Activated CD4-positive, alpha-beta memory T cell treated with anti-CD3 and anti-CD28 coated beads, Interleukin-2, amount 10 ng/mL, durations not matched to agents 7 days and 5 days (primary cell): ENCODE measurements at places on chromosomes 6 and 20.

DNA sequence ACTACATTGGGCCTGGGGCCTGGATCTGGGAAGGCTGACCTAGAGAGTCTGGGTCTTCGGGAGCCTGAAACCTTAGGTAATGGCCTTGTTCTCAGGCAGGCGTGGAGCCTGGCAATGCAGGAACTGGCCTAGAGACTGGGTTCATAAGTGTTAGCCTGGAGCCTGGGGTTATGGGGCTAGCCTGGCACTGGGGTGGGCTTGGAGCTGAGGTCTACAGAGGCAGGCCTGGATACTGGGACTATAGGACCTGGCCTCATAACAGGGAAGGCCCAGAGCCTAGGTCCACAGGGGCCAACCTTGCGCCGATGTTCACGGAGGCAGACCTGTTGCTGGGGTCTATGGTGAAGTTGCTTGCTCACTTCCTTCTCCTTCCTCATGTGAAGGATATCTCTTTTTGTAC is 843.8 kb upstream of the GJE1 start:
- DNase-seq: no peak
- H3K36me3 ChIP-seq: no peaks in the 10 kb centered on the region

DNA sequence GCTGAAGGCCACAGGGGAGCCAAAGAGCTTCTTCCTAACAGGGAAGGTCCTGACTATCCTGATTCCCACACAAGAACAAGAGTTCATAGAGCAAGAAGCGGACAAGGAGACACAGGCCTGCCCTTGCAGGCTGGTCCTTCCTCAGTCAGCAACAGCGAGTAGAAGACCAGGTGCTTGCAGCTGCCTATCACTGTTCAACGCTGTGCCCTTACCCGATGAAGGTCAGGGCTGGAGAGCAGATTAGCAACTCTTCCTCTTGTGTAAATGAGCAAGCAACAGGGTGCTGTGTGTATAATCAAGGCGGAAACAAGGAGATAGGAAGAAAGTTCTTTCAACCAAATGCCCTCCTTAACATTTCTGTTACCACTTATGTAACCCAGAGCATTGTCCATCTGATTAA is 115.3 kb upstream of the SPACA1 start:
- DNase-seq: no peak
- no peaks in the 10 kb centered on the region for H3K4me1 ChIP-seq
- H3K36me3 ChIP-seq: no peaks in the 10 kb centered on the region
- no peaks in the 10 kb centered on the region for H3K27me3 ChIP-seq
- H3K4me3 ChIP-seq: no peak overlapping the region

GRCh38 chr6:17096096-17096495 is 5.8 kb upstream of the STMND1 start:
- no peak overlapping the region for H3K4me3 ChIP-seq
- peaks cover 24% of the 10 kb centered on the region for H3K27me3 ChIP-seq
- no peak overlapping the region for H3K27ac ChIP-seq
- no peaks in the 10 kb centered on the region for H3K4me1 ChIP-seq

GRCh38 chr20:49937027-49937929 is 1.1 kb downstream of the RNF114 start:
- no peaks in the 10 kb centered on the region for H3K27me3 ChIP-seq
- peak overlapping the region; percentile 91 for H3K4me3 ChIP-seq
- DNase-seq: no peak
- peak overlapping the region; percentile 91 for H3K27ac ChIP-seq
- peaks cover 54% of the 10 kb centered on the region for H3K4me1 ChIP-seq
- peaks cover 30% of the 10 kb centered on the region for H3K36me3 ChIP-seq

DNA sequence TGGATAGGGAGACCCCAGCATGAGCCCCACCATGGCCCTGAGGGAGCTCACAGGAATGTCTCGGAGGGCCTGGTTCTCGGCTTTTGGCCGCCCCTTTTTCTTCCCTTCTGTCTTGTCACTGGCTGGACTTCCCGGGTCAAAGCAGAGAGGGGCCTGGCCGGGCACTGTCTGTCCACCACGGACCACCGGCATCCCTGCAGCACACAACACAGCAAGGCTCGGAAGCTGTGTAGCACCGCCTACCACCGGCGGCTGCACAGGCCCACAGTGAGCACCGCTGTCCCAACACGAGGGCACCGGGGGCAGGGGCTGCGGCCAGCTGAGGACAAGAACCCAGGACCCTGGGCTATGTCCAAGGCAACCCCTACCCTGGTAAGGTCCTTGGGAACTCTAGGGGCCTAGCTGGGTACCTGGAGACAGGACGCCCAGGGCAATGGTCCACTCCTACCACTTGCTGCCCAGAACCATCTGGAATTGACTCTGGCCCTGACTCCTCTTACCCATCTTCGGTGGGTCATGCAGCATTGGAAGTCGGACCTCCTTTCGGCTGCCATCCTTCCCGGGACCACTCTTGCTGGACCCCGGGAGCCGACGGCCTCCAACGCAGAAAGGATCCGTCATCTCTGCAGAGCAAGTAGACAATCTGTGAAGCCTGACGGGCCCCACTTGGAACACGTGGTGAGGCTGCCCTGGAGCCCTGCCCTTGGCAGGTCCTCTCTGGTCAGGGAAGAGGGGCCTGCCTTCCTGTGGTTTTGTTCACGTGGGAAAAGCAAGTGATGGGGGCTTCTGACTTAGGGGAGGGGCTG is 2.2 kb downstream of the ZNF512B start:
- H3K27me3 ChIP-seq: no peaks in the 10 kb centered on the region
- H3K27ac ChIP-seq: no peak overlapping the region
- peaks cover 11% of the 10 kb centered on the region for H3K4me1 ChIP-seq
- H3K36me3 ChIP-seq: peaks cover 3% of the 10 kb centered on the region
- no peak for DNase-seq

DNA sequence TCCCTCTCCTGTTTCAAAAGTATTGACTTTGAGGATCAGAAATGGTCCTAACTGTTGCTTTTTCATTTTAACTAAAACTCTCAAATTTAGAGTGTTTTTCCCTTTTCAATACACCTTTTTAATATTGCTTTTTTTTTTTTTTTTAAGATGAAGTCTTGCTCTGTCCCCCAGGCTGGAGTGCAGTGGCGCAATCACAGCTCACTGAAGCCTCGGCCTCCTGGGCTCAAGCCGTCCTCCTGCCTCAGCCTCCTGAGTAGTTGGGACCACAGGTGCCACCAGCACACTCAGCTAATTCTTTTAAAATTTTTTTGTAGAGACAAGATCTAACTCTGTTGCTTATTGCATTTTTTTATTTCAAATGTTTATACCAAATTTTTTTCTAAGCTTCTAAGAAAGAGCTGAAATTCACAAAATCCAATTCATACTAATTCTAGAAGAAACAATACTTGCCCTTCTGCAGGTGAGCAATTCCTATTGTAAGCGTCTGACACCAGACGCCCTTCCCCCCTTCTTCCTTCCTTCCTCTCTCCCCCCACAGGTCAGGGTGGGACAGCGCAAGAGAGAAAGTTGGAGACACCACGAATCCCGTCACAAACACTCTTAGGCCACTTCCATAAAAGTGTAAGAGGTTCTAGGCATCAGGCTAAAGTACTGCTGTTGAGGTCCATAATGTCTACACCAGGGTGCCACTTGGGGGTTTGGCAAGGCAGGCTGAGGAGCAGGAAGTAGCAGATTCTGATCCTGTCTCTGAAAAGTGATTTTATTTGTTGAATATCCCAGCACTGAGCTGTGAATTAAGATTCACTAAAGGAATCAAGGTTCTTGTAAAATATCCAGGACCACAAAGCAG is 12.8 kb downstream of the DLL1 start:
- no peak overlapping the region for H3K4me3 ChIP-seq
- no peaks in the 10 kb centered on the region for H3K36me3 ChIP-seq
- peaks cover 12% of the 10 kb centered on the region for H3K4me1 ChIP-seq
- H3K27me3 ChIP-seq: peaks cover 63% of the 10 kb centered on the region

- no peak overlapping the region for H3K4me3 ChIP-seq
- H3K36me3 ChIP-seq: no peaks in the 10 kb centered on the region
- no peak for DNase-seq
- no peaks in the 10 kb centered on the region for H3K27me3 ChIP-seq
Measured at GRCh38 chr6:13763740-13764381, 50.5 kb downstream of the MCUR1 start.

DNA sequence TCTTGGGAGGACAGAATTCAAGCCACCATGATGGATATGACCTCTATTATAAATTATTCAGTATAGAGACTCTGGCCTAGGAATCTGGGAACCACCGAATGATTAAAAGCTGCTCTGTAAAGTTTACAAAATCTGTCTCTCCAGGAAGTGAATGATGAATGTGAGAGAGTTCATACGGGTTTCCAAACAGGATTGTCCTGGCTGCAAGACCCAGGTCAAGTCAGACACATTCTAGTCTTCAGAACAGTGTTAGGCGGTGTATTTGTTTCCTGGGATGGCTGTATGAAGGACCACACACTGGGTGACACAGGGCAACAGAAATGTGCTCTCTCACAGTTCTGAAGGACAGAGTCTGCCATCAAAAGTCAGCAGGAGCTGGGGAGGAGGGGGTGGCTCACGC is 222.4 kb downstream of the ZNF217 start:
- no peaks in the 10 kb centered on the region for H3K27me3 ChIP-seq
- no peak overlapping the region for H3K27ac ChIP-seq
- H3K4me3 ChIP-seq: no peak overlapping the region
- H3K36me3 ChIP-seq: no peaks in the 10 kb centered on the region
- no peaks in the 10 kb centered on the region for H3K4me1 ChIP-seq
- DNase-seq: no peak

GRCh38 chr20:62764156-62764935 is 31.9 kb upstream of the MRGBP start:
- no peaks in the 10 kb centered on the region for H3K36me3 ChIP-seq
- peaks cover 5% of the 10 kb centered on the region for H3K27me3 ChIP-seq
- H3K4me3 ChIP-seq: no peak overlapping the region
- H3K4me1 ChIP-seq: no peaks in the 10 kb centered on the region
- DNase-seq: no peak
- H3K27ac ChIP-seq: no peak overlapping the region

DNA sequence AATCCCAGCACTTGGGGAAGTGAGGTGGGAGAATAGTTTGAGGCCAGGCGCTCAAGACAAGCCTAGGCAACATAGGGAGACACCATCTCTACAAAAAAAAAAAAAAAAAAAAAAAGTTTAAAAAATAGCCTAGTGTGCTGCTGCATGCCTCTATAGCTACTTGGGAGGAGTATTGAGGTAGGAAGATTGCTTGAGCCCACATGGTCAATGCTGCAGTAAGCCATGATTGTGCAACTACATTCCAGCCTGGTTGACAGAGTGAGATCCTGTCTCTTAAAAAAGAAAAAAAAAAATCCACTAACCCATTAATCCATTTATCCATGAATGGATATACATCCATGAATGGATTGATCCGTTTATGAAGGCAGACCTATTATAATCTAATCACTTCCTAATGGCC is 1064.6 kb upstream of the EYS start:
- no peak overlapping the region for H3K27ac ChIP-seq
- no peaks in the 10 kb centered on the region for H3K36me3 ChIP-seq
- no peaks in the 10 kb centered on the region for H3K4me1 ChIP-seq
- DNase-seq: no peak
- H3K4me3 ChIP-seq: no peak overlapping the region
